ENCODE measurements at places on chromosomes 1 and 21.

DNA sequence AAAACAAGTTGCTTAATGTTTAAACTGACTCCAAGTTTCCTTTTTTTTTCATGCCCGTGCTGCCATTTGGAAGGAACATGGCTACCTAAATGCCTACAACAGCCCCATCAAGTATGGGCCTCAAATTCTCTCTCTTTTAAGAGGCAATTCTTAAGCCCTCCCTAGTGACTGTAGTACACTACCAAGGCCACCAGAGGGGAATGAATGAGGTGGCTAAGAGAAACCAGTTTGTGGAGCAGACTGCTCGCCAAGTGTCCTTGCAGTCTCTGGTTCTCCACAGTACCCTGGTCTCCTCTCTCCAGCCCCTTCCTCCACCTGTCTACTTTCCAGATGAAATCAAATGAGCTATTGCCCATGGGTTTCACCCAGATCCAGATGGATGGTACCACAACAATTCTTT is 1809.6 kb downstream of the BRINP3 start:
- no peak for DNase-seq

- no peak for DNase-seq
These were observed 33.0 kb downstream of the PGM1 start for GRCh38 chr1:63626222-63626621.

- no peak for DNase-seq
These were observed 144.5 kb downstream of the OMA1 start for GRCh38 chr1:58401991-58402390.

DNA sequence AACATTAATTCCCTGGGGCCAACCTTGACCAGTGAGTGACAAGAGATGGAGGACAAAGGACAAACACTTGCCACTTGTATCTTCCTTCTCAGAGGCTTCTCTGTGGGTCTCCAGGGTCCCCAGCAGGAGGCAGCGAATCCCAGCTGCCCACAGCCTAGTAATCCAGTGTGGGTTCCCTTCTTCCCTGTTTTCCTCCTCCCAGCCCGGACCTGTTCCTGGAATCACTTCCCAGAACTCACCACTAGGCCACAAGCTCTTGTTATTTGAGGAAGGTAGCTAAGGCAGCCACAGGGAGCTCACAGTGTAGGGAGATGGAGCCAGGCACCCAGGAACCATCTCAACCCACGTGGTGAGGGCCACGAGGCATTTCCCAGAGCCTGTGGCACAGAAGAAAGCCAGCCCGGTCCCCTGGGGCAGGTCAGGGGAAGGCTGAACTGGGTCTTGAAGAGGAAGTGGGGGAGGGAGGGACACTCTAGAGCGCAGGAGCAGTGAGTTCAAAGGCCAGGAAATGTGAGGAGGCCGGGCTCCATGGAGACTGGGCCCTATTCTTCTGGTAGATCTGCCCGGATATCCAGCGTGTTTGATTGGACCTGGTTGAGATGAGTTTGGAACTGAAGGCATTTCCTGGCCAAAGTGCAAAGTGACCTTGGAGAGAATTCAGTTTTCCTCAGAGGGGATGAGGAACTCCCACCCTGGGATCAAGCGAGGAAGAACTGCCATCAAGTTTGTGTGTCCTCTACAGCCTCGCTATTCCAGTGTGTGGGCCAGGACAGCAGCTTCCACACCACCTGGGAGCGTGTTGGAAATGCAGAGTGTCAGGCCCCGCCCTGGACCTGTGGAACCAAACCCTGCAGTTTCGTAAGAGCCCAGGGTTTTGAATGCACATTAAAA is 20.3 kb upstream of the C2CD2 start:
- DNase-seq: no peak

DNA sequence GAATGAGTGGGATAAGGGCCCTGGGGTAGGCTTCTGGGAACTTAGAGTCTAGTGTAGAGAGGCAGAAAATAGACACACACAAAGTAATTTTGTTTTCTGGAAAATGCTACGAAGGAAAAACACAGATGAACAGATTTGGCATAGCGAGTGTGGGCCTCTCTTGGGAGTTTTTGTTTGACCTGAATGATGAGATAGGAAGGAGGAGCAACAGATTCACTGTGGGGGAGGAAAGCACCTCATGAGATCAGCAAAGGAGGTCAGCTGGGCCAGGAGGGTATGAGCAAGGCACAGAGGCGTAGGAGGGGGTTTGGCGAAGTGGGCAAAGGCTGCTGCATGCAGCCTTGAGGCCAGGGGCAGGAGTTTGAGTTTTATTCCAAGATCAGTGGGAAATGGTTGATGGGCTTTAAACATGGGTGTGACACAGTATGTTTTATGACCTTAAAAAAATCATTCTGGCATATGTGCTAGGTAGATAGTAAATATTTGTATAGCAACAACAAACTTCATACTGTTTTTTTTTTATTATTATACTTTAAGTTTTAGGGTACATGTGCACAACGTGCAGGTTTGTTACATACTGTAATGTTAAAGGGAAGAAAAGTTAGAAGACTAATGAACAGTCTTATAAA is 57.9 kb downstream of the FGGY start:
- DNase-seq: no peak

- DNase-seq: no peak
These were observed 21.5 kb downstream of the TUT4 start for GRCh38 chr1:52531249-52531872.

DNA sequence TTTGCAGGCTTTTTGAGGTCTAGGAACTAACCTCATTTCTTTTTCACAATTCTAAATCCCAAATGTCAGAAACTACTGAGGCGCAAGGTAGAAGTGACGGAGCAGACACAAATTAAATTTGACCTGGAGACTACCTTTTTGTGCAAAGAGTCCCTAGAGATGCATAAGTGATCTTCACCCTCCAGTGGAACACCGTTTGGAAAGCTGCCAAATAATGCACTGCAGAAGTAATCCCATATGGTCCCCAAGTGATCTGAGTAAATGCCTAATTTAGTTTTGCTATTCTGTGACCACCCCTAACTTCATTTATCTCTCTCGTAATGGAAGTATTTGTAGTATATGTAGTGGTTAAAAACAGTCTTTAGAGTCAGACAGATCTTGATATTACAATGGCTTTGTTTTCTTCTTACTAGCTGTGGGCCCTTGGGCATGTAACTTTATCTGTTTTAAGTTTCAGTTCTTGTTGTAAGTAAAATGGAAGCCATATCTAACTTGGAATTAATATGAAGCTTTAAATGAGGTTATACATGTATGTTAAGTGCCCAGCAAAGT is 70.4 kb upstream of the IPO9 start:
- no peak for DNase-seq

DNA sequence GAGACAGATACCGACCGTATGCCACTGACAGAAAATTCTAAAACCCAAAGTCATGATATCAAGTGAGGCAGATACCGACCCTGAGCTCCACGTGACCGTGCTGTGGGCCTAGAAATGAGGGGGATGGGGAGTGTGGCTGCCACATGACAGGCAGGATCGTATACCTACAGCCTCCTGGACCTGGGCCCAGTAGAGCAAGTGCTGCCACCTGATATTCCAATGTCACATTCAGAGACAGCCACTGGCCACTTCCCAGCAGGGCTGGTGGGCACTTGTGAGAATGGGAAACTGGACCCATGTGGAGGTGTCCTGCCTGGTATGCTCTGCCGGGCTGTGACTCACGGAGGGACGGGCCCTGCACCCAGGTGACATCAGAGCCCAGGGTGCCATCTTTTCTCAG is 44.6 kb upstream of the CLDN14 start:
- no peak for DNase-seq

DNA sequence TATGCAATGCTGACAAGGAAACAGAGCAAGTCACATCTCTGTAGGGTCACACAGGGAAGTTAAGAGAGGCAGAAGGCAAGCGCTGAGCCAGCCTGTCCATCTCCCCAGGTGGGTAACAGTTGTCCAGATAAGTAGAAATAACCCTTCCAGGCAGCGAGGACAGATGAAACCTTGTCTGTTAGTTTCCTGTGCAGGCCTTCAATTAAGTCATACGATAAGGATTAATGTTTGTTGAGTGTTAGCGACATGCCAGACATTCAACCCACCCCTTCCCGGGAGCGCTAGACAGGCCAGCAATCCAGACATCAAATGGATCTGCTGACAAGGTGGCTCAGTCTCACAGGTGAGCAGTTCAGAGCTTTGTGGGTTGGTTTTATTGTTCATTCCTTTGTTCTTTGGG is 221.5 kb upstream of the FMN2 start:
- no peak for DNase-seq

DNA sequence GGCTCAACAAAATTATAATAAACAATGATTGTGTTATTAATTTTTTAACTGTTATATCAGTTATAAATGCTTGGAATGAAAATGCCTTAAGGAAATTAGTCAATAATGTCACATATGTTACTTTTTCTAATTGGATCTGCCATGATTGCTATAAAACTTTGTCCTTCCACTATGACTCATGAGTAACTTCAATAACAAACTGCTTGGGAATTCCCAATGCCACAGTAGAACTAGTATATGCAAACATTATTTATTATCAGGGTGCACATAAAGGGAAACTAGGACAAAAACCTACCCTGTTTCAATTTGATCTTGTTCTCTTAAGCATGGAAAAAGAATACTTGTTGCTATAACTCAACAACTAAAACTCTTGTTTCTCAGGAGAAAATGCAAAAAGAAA is 59.1 kb upstream of the PDC start:
- no peak for DNase-seq

- no peak for DNase-seq
These were observed 8.6 kb upstream of the CHI3L2 start for GRCh38 chr1:111218701-111219556.

- no peak for DNase-seq
These were observed 1.9 kb downstream of the TNFRSF18 start for GRCh38 chr1:1204425-1204920.

DNA sequence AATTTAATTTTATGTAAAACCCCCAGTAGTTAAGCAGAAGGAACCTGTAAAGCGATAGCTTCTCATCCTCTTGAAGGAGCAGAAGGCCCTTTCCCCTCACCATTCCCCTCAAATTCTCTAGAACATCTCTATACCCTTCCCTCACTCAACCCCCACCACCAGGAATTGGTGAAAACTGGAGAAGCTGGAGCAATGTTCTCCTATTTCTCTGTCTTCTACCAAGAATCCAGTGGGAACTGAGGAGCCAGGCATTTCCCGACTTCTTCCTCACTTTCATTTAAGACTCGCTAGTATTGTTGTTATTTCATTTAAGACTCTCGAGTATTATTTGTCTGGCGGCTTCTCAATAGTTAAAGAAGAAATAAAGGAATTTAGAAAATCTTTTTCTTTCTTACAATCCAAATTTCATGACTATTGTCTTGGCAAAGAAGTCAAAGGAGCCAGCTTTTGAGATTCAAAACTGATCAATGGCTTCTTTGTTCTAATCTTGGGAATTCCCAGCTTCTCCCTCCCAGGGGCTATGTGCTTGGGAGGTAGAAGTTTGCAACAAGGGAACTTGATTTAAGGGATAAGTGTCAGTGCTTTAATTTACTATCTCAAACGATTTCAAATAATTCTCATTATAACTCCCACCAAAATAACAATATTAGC is 253.3 kb upstream of the ADGRL2 start:
- no peak for DNase-seq

DNA sequence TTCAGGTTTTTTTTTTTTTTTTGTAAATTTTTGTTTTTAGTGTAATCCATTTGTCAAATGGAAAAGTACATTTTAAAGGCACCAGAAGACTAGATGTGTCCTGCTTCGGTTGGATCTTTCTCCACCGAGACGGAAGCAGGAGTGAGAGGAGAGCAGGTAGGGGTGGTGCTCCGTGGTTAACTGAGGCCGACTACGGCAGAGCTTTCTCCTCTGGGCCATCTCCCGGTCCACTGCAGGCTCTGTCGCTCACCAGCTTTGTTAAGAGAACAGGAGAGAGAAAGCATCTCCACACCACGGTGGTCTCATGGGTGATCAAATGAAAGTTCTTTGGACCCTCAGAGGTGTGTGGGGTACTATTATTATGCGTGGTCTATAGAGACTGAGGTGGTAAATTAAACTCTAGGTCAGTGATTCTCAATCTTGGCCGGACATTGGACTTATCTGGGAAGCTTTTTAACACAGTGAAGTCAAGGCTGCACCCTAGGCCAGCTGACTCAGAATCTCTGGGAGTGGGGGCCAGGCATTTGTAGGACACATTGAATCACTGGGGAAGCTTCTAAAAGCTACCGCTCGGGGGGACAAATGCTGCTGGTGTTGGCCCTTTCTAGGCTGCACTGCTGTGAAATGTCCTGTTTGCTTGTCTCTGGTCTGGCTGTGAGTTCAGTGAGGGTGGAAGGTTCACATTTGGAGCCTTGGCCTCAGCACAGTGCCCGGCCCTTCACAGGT is 25.0 kb downstream of the ABCA4 start:
- peak; percentile 16 for DNase-seq

GRCh38 chr1:25723250-25723880 is 76.6 kb upstream of the SELENON start:
- no peak for DNase-seq

- DNase-seq: no peak
These were observed 1010.5 kb upstream of the NCAM2 start for GRCh38 chr21:19987671-19988070.

GRCh38 chr1:170732252-170732588 is 68.3 kb downstream of the PRRX1 start:
- DNase-seq: no peak

- DNase-seq: no peak
These were observed 44.0 kb downstream of the LYST start for GRCh38 chr1:235822685-235823084.

DNA sequence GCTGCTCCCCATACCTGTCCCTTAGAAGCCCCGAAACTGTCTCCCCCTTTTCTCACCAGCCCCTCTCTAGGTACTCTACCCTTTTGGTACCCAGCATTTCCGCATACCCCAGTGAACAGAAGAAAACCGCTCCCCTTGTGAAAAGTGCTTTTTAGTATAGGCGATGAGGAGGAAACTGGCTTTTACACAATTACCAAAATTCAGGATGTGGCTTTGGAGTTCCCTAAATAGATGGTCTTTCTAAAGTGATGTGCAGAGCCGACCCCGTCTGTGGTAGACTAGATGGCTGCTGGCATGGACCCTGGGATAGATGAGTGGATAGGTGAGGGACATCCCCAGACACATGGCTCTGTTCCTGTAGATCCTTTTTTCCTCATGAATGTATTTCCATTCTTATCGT is 2.6 kb upstream of the PER3 start:
- no peak for DNase-seq

DNA sequence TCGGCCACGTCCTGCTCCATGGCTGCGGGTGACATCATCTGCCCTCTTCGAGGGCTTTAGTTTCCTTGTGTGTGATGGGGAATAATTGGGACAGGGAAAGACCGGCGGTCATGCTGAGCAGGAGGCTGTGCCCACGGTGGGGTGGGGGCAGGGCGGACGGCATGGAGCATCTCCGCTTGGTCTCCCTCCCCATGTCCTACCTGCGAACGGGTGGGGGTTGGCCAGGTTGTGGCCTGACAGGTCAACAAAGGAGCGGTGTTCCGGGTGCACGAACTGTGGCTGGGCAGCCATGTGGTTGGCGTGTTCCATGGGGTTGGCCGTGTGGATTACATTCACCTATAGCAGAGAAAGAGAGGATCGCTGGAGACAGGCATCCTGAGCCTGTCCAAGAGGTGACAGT is 80.0 kb downstream of the PIK3CD start:
- DNase-seq: no peak

- peak; percentile 58 for DNase-seq
These were observed 27.2 kb downstream of the HSPG2 start for GRCh38 chr1:21909787-21910503.
